NCI-H526 treated with DMSO at 0.1 percent for 48 hours (cell line): ENCODE measurements at places on chromosomes 4 and X.
A peak's percentile ranks its signal among the peaks of the same experiment; 100 is the strongest.

GRCh38 chr4:25030277-25031076 lies at the start of gene LGI2:
Gene LGI2 (minus strand): TSS chr4:25030946. CDS start chr4:25030693, 253 bp downstream.
- peak; percentile 13 for DNase-seq

- no peak for DNase-seq
Observed at GRCh38 chr4:7587433-7588405, 153.0 kb upstream of the PSAPL1 start.

DNA sequence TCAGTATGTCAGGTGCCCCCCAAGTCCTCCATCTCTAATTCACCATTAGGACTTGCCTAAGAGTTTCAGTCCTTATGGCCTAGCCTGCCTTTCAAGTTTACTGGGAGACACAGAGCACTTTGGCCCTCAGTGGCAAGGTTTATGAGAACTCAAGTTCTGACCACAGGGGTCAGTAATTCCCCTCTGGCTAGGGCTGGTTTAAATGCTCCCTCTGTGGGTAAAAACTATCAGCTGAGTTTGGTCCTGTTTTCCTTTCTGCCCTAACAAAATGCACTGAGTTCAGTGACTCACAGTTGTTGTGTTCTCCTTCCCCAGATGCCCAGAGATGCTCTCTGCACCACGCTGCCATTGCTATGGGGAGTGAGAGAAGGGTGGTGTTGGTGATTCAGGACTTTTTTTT lies 163.2 kb downstream of the RELL1 start:
- no peak for DNase-seq

GRCh38 chr4:78569306-78569821 lies 17.8 kb downstream of the ANXA3 start:
- no peak for DNase-seq

- no peak for DNase-seq
Observed at GRCh38 chr4:143089291-143089690, 95.4 kb upstream of the USP38 start.

DNA sequence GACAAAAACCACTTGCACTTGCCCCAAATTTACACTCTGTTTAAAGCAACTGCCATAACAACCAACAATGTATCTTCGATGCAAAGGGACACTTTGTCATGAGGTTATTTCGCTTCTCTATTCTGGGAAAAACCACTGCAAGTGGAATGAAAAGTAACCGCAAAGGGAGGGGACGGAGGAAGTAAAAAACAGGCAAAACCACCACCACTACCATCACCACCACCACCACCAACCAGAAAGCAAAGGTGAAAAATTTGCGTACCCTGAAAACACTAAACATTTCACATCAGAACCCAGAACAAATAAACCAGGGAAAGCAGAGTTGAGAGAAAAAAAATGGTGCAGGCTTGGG lies 1.2 kb upstream of the N4BP2 start:
- no peak for DNase-seq

GRCh38 chrX:44828008-44828605 lies 15.7 kb upstream of the DUSP21 start:
- no peak for DNase-seq

DNA sequence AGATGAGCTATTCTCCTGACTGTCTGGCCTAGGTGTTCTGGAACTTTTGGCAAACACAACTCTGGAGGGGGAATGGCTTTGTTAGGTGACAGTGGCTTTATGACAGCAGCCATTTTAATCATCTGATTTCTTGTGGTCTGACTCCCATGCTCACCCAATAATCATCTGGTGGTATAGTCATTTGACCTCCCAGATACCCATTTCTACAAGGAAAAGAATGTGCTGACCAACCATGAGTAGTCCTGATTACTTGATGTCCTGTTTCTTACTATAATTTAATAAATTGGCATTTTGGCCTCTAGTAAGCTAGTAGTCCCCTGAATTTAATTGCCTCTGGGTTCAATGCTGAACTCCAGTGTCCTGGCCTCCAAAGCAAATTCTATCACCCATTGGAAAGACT lies 109.9 kb upstream of the DUSP21 start:
- no peak for DNase-seq

DNA sequence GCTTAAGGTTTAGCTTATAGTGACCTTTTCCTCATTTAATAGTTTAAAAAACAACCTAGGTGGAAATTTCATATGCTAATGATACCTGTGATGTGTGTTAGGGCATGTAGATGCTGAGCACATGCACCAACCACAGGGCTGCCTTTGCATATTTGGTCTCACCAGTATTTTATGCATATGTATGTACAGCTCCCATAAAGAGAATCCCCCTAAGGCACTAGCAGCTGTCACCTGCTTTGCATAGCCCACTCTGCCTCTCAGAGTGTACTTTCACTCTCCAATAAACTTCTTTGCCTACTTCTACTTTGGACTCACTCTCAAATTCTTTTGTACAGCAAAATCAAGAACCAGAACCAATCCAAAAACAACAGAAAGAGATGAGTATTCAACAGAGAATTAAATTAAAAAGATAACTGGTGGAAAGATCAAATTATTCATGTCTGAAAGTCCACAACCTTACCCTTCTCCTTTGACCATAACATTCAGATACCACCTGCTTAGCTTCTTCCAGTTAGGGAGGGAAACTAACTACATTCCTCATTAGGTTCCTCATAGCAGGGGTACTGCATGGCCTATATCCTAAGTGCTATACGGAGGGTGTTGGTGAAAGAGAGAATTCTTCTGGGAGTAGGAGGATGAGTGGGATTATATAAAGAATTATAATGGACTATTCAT lies 250.5 kb downstream of the STPG2 start:
- DNase-seq: peak; percentile 86

- DNase-seq: no peak
Observed at GRCh38 chrX:362351-362750, 24.4 kb downstream of the PPP2R3B start.

- DNase-seq: no peak
Observed at GRCh38 chr4:138185859-138186645, 56.1 kb downstream of the SLC7A11 start.

- no peak for DNase-seq
Observed at GRCh38 chr4:173821036-173821435, 291.0 kb upstream of the HAND2 start.

DNA sequence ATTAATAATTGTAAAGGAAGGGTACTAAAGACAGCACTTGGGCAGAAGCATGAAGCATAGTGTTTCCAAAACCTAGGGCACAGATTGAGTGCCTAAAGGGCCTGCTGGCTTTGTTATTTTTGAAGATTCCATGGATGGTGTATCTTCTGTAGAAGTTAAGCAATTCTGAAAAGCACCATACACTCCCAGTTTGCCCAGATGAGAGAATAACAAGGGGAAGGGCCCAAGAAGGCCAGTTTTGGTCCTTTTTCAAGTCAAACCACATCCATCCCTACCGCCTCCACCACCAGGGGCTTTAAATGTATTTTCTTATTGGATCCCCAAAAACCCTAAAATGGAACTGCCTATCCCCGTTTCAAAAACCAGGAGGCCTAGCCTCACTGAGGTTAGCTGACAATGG lies 17.2 kb downstream of the SCARB2 start:
- no peak for DNase-seq

GRCh38 chrX:21176921-21177571 lies 197.2 kb upstream of the CNKSR2 start:
- DNase-seq: no peak

- DNase-seq: no peak
Observed at GRCh38 chr4:150229520-150229919, 151.3 kb downstream of the DCLK2 start.

DNA sequence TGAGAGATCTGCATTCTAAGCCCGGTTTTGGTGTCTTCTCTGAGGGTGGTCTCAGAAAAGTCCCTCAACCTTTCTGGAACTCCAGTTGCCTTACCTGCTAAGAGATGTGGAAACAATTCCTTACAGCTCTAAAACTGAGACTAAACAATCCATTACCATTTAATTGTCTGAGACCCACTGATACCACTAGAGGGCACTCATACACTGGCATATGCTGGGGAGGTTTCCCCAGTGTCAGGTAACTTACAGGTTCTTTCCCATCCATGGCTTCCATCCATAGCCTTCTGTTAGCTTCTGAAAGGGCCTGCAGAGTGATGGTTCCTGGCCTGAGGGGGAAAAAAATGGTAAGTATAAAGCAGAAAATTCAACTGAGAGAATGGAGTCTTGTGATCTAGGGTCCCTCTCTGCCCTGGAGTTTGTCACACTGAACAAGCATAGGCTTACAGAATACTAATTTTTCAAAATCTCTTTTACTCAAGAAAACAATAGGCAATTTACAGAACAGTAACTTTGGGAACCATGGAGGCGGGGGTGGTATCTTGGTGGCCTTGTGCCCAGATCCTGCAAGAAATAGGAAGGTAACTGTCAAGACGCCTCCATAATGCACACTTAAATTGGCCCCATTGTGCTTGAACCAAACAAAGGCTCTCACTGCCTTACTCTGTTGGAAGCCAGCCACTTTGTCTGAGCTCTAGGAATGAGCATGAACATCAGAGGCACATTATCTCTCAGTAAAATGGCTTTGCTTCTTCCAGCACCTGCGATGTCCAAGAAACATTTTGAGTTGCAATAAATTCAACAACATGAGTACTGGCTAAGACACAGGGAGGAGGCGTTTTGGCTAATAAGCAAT lies 236.1 kb downstream of the OPHN1 start:
- DNase-seq: peak; percentile 40

GRCh38 chr4:184150102-184150839 lies 67.4 kb downstream of the ENPP6 start:
- no peak for DNase-seq

DNA sequence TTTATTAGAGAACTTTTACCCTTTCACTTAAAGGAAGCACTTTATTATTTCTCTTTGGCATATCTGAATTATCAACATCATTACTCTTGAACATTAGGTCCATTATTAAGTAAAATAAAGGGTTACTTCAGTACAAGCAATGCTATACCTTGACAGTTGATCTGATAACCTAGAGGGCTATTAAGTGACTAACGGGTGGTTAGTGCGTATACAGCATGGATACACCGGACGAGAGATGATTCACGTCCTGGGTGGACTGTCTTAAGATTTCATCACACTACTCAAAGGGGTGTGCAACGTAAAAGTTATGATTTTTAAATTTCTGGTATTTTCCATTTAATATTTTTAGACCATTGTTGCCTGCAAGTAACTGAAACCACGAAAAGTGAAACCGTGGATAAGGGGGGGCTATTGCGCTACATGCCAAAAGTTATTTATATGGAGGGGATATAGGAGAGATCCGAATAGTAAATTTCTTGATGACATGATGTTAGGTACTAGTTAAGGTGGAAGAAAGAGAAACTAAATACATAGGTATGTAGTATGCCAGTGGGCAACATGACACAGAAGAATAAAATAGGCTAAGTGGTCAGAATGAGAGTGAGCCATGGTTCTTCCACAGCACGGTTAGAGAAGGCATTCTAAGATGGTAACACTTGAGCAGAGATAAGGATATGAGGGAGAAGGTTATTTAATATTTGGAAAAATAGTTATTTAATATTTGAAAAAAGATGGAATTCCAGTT lies 230.8 kb upstream of the ANKRD50 start:
- DNase-seq: no peak

GRCh38 chr4:92952897-92953296 lies 649.1 kb downstream of the GRID2 start:
- DNase-seq: no peak

GRCh38 chrX:121310820-121311219 lies 263.4 kb downstream of the GLUD2 start:
- no peak for DNase-seq

DNA sequence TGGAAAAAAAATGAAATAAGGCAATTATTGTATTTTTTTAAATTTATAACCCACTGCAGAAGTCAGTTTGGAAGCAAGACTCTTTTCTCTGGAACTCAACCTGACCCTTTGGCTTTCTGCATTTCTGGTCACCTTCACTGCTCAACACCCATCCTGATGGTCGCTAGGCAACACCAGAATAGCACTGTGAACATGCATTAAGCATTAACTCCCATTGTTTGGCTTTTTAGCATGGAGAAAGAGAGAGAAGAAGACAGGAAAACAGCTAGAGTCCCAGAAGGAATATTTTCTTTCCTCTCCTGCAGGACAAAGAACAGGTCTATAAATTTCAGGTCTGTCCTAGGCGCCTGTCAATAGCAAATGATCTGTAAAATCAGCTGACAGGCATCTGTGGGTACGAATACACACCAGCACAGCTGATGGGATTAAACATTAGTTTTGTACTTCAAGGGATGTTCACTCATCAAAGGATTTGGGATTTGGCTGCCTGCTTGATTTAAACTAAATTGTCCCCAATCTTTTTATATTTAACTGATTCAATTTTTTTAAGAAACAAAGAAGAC lies 137.2 kb upstream of the ETNPPL start:
- DNase-seq: no peak

- DNase-seq: no peak
Observed at GRCh38 chrX:63746715-63747114, 38.3 kb downstream of the ARHGEF9 start.

GRCh38 chr4:55318175-55319129 lies 27.6 kb upstream of the SRD5A3 start:
- no peak for DNase-seq

DNA sequence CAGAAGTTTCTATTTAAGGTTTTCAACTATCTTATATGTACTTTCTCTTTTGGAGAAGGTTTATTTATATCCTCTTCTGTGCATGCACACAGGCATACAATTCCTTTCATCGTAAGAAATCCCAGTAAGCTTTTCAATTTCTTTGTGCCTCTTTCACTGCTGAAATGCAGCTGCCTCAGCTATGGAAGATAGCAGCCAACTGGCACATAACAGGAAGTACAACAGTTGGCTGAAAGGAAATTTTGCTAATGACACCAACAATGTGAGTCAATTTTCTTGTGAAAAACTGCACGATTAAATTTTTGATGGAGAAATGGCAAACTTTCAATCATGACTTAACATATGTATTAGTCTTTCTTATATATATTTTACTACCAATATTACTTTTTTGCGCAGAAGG lies 74.5 kb upstream of the PAQR3 start:
- no peak for DNase-seq

DNA sequence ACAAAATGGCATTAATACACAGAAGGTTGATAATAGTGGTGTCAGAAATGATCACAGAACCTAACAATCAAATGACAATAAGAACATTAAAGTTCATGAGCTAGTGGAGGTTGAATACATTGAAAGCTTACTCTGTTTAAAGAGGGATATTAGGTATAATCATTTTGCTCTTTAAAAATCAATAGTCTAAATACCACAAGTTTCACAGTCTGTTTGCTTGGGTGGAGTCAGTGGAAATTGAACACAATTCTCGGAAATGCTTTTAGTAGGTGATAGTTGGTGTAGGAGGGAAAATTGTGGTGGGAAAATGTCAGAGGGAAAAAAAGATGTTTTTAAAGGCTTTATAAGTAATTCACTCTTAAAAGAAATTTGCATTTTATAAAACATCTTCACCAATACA lies 197.1 kb downstream of the GLUD2 start:
- no peak for DNase-seq

DNA sequence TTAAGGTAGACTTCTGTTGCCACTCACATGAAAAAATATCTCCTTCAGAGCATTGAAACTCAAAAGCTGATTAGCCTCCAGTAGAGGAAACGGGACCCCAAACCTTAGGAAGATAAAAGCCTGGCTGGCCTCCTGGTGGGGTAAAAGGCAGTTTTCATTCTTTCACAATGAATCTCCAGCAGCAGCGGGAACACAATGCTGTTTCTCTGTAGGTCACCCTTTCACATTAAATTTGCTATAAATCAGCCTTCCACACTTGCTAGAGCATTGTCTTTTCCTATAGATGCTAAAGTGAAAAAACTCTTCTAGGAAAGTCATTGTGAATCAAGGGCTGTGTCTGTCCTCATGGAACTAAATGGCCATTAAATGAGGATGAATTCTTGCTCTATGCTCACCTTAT lies 207.3 kb upstream of the MAGEB2 start:
- DNase-seq: no peak
